ENCODE measurements at places on chromosomes 12 and 14.

- no peak for DNase-seq
Measured at GRCh38 chr12:95591731-95592130, 40.5 kb upstream of the USP44 start.

- no peak for DNase-seq
Measured at GRCh38 chr14:79134361-79134760, 964.2 kb downstream of the NRXN3 start.

DNA sequence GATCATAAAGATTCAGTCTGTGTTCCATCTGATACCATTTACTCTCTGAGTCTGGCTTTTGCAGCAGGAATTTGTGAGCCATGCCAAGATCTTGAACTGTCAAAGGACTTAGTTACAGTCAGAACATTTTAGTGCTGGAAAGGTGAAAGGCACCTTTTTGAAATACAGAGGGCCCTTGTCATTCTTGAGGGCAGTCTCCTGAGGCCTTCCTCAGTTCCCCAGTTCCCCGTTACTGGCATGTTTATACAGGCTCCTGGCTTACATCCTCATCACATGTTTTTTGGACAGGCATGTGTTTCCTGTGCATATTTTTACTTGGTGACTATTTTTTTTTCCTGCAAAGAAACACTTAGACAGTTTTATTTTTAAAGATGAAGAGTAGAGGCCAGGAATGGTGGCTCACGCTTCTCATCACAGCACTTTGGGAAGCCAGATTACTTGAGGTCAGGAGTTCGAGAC, 21.0 kb downstream of the CFAP54 start:
- no peak for DNase-seq

DNA sequence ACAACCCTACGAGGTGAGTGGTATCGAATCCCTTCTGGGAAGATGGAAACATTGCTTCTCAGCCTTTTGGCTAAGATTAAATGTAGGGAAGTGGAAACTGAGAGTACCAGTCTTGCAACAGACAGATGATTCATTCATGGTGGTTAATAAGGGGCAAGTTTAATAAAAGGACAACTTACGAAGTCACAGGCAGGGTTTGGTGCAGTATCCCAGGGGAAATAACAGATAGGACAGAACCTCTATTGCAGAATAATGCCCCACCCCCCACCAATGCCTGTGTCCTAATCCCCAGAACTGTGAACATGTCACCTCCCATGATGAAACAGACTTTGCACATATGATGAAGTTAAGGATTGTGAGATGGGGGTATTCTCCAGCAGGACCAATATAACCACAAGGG, 212.5 kb downstream of the TBX5 start:
- no peak for DNase-seq

DNA sequence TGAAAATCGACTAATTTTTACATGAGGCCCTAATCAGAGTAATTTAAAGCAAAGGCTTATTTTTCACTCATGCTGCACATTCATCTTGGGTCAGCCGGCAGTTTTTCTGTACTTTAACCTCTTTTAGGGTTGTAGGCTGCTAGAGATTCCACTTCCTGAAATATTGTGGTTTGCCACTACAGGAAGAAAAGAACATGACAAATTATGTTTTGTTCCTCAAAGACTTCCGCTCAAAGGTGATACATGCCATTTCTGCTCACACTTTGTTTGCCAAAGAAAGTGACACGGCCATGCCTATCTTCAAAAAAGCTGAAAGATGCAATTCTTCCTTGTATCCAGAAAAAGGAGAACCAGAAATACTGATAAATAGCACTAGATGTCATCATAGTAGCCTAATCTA, 183.4 kb upstream of the PPFIA2 start:
- DNase-seq = no peak

DNA sequence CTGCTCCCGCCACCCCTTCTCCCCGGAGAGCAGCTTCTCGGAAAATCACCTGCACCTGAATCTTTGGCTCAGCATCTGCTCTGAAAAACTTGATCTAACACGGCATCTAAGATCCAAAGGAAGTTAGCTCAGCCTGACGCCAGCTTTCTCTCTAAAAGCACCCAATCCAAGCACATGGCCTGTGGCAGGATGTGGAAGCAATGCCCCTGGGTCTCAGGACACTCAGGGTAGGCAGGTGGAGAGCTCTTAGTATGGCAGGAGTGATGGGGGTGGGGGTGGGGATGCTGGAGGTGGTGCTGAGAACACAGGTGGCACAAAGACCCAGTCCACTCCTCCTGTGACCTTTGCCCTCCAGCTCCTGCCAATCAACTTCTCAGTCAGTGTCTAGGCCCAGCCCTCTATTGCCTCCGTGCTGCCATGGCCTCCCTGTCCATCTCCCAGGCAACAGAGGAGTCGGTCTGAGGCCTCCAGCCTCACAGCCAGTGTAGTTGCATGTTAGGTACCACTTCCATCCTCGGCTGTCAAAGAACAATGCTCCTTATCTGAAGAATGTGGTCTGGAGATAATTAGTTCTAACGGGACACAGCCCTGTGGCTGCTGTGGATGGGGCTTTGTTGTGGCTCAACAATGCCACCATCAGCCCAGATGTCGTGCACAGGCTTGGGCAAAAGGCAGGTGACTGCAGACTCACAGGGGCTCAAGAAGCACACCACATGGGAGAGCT, 180.0 kb upstream of the C14orf180 start:
- no peak for DNase-seq

- no peak for DNase-seq
Measured at GRCh38 chr12:68959891-68960464, 27.0 kb upstream of the CPM start.

DNA sequence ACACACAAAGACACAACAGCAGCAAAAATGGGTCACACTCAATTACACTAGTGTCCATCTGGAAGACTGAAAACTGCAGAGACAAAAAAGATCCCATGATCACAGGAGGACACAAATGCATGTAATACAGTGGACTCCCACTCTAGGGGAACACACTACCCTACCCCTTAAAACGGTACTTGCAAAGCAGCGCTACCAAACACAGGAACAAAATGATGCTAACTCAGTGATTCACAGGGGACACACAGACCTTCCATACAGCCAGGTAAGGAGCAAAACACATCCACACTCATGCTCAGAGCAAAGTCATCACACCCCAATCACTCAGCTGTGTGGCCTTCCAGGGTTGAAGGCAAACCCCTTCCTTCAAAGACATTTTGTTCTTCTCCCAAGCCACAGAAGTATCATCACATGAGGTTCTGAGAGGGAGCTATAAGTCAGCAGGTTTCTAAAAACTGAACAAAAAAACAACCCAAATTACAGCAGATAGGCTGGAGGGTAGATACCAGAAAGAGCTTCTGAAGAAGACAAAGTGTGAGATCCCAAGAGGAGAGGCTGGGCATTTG, 14.8 kb downstream of the SMUG1 start:
- no peak for DNase-seq

GRCh38 chr12:2543801-2544200, 251.0 kb upstream of the FKBP4 start:
- no peak for DNase-seq

GRCh38 chr12:4984344-4984743, 59.3 kb upstream of the KCNA5 start:
- DNase-seq = no peak

DNA sequence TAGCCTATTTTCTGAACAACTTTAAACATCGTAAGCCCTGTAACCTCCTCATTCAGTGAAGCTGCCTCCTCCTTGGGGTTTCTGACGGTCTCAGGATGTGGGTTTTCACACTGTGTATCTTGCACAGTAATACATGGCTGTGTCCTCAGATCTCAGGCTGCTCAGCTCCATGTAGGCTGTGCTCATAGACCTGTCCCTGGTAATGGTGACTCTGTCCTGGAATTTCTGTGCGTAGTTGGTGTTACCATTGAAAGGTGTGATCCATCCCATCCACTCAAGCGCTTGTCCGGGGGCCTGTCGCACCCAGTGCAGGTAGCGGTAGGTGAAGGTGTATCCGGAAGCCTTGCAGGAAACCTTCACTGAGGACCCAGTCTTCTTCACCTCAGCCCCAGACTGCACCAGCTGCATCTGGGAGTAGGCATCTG, 980.5 kb downstream of the TMEM121 start:
- DNase-seq = no peak

DNA sequence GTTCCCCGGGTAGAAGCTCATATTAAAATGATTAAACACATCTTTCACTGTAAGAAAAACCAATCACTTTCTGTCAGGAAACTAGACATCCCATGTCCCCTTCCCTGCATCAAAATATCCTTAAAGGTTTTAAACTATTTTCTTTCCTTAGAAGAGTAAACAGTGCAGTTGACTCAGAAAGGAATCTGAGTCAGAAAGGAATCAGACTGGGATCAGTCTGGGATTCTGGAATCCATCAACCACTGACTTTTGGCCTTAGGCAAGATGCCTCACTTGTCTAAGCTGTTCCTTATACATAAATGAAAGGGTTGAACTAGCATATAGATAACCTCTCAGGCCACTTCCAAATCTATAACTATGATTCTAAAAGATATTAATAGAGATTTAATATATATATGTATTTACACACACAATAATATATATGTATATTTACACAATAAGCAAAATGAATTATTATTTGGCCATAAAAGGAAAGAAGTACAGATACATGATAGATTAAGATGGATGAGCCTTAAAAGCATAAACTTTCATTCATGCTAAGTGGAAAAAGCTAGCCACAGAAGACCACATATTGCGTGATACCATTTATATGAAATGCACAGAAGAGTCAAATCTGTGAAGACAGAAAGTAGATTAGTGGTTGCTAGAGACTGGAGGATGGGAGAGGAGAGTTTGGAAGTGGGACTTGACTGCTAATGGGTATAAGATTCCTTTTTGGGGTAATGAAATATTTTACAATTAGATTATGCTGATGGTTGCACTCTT, 114.4 kb downstream of the SLC38A1 start:
- DNase-seq = no peak

- DNase-seq = no peak
Measured at GRCh38 chr14:94044476-94045091, 18.4 kb downstream of the OTUB2 start.

DNA sequence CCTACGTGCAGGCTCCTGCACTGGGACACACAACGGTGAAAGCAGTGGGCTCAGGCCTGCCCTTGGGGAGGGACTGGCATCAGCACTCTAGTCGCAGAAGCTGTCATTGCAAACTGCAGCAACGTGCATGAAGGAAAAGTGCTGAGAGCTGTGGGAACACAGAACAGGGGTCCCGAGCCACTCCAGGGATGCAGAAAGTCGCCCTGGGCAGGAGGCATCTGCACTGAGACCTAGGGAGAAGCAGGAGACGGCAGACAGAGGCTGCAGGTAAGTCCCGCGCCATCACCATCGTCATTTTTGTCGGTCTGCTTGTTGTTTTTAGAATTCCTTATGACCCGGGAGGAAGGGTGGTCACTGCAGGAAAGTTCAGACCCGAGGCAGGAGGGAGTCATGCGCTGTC, 21.6 kb upstream of the RIMBP2 start:
- DNase-seq = no peak

GRCh38 chr14:58789736-58790135, 152.0 kb downstream of the DACT1 start:
- no peak for DNase-seq

GRCh38 chr12:4448371-4448940, 2.8 kb upstream of the FGF6 start:
- DNase-seq = no peak

DNA sequence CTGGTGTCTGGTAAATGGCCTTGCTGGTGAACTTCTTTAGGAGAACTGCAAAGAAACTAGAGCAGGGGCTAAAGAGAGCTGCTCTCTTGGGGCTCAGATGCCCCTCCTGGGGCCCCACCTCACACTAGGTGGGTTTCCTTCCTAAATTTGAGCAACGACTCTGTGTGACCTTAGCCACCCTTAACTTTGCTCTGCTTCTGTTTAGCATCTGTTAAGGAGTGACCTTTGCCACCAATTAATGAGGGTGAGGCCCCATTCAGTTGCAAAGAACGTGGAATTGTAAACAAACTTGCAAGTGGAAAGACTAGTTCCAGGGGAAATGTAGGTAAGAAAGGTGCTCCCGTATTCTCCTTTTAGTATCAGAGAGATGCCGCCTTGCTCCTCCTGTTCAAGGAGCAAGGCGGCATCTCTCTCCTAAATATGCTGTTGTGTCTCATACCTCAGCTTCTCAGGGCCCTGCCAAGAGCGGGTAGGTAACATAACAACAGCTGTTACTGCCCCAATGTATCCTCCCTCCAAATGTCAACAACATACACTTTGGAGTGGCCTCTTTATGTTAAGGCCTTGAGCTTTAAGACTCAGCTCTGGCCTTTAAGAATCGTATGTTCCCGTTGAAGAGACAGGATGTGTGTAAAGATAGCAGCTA, 77.6 kb upstream of the FUT8 start:
- DNase-seq = no peak

DNA sequence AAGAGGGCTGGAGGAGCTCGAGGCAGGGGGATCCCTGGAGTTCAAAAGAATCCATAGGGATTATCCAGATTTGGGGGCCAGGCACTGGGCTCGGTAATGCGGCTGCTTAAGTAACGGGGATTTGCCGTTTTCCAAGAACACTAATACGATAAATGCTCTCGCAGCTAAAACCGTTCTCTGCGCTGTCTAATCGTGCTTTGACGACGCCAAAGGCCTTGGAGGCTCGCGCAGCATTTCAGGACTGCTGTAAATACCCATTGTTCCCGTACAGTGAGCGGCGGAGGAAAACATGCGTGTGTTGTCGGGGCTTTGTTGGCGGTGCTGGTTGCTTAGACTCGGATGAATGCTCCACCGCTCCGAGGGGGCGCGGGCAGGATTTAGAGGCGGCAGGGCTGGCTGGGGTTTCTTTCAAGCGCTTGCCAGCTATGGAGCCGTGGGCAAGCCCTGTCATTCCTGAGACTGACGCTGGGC, 26.2 kb downstream of the DIO3 start:
- DNase-seq = no peak

DNA sequence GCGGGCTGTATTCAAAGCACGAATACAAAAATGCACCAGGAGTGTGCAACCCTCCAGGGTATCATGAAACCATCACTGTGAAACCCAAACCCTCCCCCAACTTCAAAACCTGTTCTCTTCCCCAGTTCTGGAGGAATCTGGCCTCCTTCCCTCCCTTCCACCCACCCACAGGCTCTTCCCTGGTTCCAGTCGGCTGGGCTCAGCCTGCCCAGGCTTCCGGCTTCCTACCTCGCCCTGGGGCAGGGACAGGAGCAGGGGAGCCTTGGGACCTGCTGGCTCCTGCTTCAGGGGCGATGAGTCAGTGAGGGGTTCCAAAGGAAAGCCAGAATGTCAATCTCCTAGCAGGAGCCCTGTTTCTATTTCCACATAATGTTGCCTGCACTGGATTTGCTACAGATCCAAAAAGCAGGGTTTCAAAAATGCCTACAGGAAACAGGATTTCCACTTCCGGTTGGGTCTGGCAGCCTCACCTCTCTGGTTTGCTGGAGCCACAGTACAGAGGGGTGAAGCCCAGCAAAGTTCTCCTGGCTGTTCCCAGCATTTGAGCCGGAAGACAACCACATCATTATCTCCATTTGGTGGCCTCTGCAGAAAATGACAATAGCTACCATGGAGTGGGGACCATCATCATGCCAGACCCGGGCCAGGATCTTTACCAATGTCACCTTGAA, 278.3 kb downstream of the DPF3 start:
- no peak for DNase-seq

DNA sequence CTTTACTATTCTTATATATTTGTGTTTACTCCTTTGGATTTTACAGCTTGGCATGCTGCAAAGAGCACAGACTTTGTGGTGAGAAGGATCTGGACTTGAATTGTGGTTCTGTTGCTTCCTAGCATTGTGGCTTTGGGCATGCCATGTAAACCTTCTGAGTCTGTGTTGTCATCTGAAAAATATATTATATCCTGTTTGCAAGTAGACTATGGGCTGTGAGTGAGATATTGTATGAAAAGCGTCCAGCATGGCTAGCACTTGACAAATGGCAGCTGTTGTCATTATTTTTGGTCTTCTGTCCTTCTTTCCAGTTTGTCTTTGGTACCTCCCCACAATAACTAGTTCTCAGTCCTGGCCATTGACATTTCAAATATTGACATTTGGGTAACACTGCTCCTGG, 61.8 kb upstream of the DACT1 start:
- DNase-seq = no peak

Measured in NCI-H1048 (cell line).